Subcutaneous adipose tissue (tissue), 4 donors: ENCODE measurements at places on chromosomes 2 and 18. TPM values are rescaled to one million over a fixed set of nuclear protein-coding genes. Genes with fewer than 3 reads are reported as not detected.

MBD5 gene
- total RNA-seq = 29.4 TPM

ACYP2 gene
- total RNA-seq = 26.9 TPM

SYT4 gene
- total RNA-seq = not detected

ZNF521 gene
- 56.2 TPM for total RNA-seq

ZNF804A gene
- 0.16 TPM for total RNA-seq

IL1B gene
- total RNA-seq = not detected

CPS1 gene
- 6.7 TPM for total RNA-seq

GPR45 gene
- total RNA-seq = not detected

SPHKAP gene
- not detected for total RNA-seq

FEV gene
- total RNA-seq = not detected

HOXD13 gene
- total RNA-seq = 1.1 TPM

SLC20A1 gene
- total RNA-seq = 30.6 TPM

ZEB2 gene
- total RNA-seq = 220 TPM

PCARE gene
- total RNA-seq = 0.66 TPM

C2orf80 gene
- not detected for total RNA-seq

PER2 gene
- 6.8 TPM for total RNA-seq

DIPK1C gene
- not detected for total RNA-seq

MC5R gene
- total RNA-seq = not detected

TXNDC2 gene
- total RNA-seq = 0.33 TPM
